ENCODE measurements at places on chromosomes 4 and X.

DNA sequence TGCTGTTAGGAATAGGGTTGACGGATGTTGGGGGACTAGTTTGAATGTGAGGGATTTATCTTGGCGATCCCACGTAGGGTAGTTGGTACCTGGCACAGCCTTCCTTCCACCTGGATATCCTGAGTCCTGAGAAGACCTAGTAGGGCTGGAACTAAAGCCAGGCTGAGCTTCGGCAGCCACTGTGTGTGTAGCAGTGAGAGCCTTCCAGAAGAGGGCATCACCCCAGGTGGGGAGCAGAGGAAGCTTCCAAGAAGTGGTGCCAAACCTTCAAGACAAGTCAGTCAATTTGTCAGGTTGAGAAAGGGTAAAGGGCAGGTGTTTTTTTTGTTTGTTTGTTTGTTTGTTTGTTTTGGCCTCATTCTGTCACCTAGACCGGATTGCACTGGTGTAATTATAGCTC, 1.2 kb upstream of the FGFBP2 start:
- no peak for DNase-seq

DNA sequence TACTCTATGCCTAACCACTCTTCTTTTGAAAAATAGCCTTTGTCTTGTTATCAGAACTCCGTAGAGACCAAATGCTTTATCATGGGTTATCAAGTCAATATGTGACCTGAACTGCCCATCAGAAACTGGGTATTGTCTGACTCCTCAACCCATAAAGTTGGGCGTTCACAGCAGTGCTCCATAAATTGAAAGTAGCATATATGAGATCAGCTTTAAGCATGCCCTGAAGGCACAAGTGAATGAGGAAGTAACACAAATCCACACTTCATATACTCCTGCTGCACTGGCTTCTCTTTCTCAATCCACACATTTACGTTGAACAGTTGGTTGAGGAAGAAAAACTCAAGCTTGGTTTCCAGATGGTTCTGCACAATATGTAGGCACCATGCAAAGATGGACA, 1106.0 kb downstream of the STIM2 start:
- DNase-seq: no peak

DNA sequence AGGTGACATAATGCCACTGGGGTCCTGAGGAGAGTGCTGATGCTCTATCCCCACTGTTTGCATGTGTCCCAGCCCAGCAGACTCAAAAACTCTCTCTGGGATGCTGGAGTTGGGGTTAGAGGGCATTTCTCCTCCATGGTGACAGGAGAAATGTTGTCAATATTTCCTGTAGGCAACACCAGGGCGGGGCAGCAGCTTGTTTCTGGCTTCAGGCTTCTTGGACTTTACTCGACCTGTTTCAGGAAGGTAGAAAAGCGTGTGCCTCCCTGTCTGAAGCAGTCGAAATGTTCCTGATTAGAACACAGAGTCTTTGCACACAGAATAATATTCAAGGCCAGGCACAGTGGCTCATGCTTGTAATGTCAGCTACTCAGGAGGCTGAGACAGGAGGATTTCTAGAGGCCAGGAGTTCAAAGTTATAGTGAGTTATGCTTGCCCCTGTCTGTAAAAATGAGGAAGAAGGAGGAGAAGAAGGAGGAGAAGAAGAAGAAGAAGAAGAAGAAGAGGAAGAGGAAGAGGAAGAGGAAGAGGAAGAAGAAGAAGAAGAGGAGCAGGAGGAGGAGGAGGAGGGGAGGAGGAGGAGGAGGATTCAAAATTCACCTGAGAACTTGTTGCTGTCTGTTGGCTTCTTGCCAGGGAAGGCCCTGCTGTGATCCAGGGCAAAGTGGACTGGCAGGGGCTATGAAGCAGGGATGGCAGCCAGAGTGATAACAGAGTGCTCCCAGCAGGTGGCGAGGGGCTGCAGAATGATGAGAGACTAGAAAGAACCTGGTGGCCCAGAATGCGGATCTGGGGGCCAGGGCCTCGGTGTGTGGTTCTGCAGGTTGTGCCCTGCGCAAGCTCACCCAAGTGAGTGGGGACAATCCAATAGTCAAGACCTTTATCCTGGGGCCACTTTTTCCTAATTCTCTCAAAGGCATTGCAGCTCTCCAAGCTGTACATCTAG, 82.9 kb downstream of the RTL5 start:
- DNase-seq: no peak

GRCh38 chr4:47929682-47930201, 15.4 kb upstream of the NFXL1 start:
- no peak for DNase-seq

DNA sequence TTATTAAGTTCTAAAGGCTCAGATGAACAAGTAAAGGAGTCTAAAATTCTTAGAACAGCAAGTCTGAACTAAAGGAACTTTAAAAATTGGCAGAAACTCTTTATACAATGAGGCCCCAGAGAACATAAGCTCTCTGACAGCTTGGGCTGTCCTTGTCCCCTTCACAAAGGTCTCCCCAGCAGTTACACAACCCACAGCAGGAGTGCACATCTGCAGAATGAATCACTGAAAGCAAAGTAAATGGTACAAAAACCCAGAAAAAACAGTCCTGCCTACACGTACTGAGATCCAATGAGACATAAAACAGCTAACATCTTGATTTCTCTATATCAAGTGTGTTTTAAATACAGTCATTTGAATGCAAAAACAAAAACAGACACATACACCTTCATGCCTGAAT, 18.7 kb downstream of the RBBP7 start:
- DNase-seq: no peak

- peak; percentile 26 for DNase-seq
Observed at GRCh38 chrX:54540289-54540688, 10.3 kb downstream of the GNL3L start.
